ENCODE measurements at places on chromosomes 1 and 21.
A peak's percentile ranks its signal among the peaks of the same experiment; 100 is the strongest.

GRCh38 chr1:174953285-174954072 lies 46.3 kb upstream of the CACYBP start:
- DNase-seq = no peak

GRCh38 chr1:53066891-53067738 lies 5.1 kb downstream of the PODN start:
- DNase-seq = no peak

- no peak for DNase-seq
These were observed 29.1 kb upstream of the SAMD13 start for GRCh38 chr1:84272401-84272800.

- peak; percentile 65 for DNase-seq
These were observed 837 bp downstream of the SLC16A1 start for GRCh38 chr1:112954945-112955772.

GRCh38 chr1:206507284-206508129 lies at the start of gene RASSF5:
Gene RASSF5, plus strand, starts transcription at chr1:206507531. Its CDS starts 72 bp downstream, at chr1:206507603.
- DNase-seq = peak; percentile 18
